Frontal cortex (tissue), 4 donors: ENCODE measurements at places on chromosomes 5 and 9.

DNA sequence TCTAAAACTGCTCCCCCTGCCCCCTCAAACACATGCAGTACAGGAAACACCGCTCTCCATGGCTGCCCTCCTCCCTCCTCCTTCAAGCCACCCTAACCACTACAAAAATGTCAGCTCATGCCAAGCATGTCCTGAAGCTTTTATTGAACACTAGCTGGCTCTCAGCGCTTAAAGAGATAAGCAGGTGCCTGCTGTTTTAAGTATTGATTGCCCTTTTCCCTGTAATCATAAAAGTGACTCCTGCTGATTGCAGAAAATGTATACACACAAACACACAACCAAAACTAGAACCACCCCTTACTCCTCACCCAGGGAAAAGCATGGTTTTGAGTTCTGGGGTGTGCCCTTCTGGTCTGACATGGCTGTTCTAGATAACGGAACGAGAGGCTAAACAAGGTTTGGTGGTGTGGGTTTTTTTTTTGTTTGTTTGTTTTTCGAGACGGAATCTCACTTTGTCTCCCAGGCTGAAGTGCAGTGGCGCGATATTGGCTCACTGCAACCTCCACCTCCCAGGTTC lies 3.7 kb upstream of the UCK1 start:
- DNase-seq: no peak

DNA sequence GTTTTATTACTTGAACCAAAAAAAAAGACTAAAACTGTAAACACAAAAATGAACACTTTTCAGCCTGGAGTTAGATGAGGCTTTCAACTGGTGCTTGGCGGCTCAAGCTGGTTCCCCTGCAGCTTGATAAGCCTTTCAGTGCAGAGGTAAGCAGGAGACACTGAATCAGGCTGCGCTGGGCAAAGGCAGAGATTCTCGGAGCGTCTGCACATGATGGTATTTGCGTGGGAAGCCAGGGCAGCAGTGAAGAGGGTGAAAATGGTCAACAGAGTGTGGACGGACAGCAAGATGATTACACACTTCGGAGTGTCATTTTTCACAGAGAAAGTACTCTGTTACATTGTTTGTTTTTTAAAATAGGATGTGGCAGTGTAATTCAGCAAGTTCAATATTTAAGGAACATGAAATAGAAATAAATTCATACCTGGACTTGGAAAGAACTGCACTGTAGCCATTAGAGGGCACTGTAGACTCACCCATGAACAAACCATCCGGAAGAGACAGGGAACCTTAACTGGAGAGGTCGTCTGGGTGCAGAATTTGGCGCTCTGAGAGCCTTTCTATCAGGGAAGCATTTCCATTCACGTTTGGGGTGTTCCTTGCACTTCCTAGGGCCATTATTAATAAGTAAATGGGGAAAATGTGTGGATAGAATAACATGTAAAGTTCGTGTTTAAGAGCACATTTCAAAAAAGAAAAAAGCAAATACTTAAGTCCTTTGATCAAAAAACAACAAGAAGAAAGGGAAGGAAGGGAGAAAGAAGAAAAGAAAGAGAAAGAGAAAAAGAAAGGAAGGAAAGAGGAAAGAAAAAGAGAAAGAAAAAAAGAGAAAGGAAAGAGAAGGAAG lies 69.8 kb downstream of the ICE1 start:
- peak; percentile 38 for DNase-seq

GRCh38 chr5:129593525-129593924 lies 133.4 kb downstream of the ADAMTS19 start:
- no peak for DNase-seq

DNA sequence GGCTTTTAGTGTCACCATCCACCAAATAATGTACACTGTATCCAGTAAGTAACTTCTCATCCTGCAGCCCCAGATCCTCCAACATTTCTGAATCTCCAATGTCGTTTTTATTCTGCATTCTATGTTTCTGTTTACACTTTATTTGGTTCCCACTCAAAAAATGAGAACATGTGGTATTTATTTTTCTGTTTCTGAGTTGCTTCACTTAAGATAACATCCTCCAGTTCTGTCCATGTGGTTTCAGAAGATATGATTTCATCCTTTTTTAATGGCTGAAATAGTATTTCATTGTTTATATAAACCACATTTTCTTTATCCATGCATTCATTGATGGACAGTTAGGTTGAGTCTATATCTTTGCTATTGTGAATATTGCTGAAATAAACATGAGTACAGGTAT lies 677.3 kb upstream of the FTMT start:
- DNase-seq: no peak

- DNase-seq: no peak
Measured at GRCh38 chr5:137236252-137236651, 262.9 kb downstream of the SPOCK1 start.

DNA sequence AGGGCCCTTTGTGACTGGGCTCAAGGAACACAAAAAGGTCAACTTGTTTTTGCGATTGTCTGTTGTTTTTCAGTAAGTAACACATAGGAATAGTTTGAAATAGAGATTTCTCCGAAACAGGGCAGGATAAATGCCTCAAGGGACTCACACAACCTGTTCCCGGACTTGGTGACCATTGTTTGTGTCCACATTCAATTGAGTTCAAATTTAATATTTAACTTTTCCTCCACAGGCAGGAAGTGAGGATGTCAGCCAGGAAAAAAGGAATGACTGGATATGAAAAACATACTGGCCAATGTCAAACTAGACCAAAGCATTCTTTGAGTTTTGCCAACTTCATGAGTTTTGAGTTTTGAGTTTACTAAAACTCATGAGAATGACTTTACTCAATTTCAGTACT lies 72.7 kb downstream of the SPATA31C2 start:
- no peak for DNase-seq

GRCh38 chr5:148915224-148915817 lies 88.9 kb downstream of the ADRB2 start:
- no peak for DNase-seq

DNA sequence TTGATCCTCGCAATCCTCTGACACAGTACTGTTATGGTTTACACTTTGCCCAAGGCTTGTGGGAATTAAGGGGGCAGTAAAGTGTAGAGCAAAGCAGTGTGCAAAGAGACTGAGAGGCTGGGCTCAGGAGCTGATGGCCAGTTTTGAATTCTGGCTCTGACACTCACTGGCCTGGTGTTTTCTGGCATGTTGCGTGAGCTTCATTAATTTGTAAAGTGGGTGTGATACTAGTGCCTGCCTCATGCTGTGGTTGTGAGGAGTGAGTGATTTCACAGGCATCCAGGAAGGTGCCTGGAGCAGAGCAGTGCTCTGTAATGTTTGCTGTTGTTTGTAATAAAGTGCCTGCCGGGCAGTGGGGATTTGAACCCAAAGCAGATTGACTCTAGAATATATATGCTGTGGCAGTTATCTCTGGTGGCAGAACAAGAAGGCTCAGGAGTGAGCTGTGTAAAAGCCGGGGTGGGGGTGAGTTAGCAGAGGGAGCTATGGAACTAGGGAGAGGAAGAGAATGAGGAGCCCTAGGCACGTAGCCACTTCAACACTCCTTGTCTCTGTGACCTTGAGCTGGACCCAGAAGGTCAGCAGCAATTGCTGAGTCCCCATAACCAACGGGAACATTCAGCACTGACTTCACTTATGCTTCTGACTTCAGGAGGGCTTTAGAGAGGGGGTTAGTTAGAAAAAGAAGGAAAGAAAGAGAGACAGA lies 108.5 kb downstream of the DOCK2 start:
- DNase-seq: no peak

GRCh38 chr5:132471944-132472343 lies 18.6 kb downstream of the IRF1 start:
- DNase-seq: no peak

GRCh38 chr5:109849478-109850088 lies 159.9 kb downstream of the MAN2A1 start:
- no peak for DNase-seq

GRCh38 chr5:178333821-178334481 lies 101.3 kb upstream of the PHYKPL start:
- DNase-seq: no peak
